ENCODE measurements at places on chromosomes 12 and 14.

- DNase-seq, result no peak
Measured at GRCh38 chr14:68088451-68088854, 268.9 kb downstream of the RAD51B start.

DNA sequence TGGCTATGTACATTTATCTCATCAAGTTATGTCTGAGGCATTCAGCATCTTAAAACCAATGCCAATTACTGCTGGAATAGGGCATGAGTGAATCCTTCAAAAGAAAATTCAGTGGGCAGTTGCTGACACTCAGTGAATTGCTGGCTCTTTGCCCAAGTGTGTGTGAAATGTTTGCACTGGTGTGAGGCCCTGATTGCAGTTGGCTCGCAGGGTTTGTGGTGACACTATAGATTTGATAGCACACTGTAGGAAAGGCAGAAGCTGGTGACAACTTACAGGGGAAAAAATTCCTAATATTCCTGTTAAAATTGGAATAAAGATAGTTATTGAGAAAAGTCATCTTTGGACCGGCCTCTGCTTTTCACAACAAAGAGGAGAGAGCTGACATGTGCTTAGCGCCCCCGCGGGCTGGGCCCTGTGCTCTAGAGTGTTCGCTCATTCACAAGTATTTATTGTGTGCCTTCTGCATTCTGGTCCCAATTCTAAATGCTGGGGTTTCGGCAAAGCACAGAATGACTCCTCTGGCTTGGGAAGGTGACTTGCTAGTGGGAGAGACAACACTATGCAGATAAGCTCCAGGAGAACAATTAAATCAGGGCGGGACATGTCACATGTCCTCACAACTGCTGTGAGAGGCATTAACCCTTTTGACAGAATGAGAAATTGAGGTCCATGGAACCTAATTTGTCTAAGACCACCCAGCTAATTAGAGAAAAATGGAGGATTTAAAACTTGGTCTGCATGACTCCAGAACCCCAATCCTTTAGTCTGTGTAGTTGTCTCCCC, 418.7 kb downstream of the NPAS3 start:
- DNase-seq, result no peak

- no peak for DNase-seq
Measured at GRCh38 chr14:37251775-37252174, 54.0 kb downstream of the MIPOL1 start.

DNA sequence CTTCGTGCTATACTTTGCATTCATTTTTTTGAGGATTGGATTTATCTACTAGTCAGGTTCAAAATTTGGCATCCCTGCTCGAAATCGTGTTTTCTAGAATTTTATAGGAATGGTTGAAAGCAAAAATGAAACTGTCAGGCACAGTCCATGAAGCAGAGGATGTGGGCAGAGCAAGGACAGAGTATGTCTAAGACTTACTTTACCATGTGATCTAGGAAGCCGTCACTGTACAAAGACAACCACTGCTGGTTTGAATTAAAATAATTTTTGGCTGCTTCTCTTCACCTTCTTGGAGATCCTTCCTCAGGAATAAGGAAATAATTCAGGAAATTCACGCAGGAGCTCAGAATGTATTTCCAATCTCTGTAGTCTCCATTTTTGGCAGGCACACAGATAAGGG, 31.6 kb upstream of the SGPP1 start:
- DNase-seq, result no peak

DNA sequence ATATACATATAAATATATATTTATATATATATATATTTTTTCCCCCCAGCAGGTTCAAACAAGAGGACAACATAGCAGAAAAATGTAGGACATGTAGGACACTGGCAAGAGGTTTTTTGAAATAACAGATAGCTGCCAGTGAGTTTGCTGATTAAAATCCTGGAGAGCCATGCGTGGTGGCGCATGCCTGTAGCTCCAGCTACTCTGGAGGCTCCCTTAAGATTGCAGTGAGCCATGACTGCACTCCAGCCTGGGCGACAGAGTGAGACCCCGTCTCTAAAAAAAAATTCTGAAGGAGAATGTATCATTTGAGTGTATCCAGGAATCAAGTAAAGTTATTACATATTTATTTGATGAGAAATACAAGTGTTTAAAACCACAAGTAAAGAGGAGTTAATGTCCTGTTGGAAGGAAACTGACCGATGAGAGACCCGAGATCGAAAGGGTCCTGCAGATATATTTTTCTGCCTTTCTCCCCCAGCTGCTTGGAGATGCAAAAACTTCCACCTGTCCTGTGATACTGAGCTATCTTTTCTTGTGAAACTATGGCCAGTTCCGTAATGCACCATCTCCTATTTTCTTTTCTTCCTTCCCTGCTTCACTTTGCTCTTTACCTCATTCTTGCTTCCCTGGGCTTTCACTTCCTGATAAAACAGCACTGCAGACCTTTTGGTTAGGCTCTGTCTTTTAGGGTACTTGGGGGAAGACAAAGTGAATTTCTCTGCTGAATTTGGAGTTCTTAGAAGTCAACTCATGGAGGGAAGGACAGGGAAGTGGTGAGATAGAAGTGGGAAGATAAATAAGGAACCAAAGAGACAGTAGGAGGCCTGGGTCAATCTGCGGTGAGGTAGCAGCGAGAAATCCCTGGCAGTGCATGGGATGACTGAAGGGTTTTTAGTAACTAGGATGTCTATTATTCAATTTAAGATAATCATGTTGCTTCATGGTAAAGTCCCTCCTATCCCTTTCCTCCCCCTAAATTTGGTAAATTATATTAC, 41.2 kb upstream of the SLC2A13 start:
- DNase-seq, result no peak

DNA sequence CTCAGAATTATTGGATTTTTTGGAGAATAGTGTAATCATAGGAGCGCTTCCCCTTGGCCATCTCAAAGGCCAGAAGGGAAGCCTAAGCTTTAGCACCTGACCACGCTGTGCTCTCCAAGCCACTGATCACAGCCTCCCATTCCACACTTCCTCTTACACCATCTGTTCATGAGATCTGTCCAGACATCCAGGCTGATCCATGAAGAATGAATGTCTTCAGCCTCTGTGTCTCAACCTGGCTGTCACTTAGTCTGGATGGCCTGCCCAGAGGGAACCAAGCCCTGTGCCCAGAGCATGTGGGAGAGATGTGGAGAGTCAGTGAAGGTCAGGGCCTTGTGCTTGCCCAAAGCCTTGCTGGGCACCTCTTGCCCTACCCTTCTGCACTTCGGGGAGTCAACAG, 40.5 kb downstream of the TSPAN11 start:
- DNase-seq, result no peak

GRCh38 chr12:115864396-115864795, 413.1 kb downstream of the MED13L start:
- no peak for DNase-seq

GRCh38 chr12:12788675-12789368, 3.4 kb downstream of the APOLD1 start:
- peak; percentile 36 for DNase-seq

- DNase-seq, result no peak
Measured at GRCh38 chr14:75723716-75724115, 62.7 kb downstream of the TTLL5 start.

DNA sequence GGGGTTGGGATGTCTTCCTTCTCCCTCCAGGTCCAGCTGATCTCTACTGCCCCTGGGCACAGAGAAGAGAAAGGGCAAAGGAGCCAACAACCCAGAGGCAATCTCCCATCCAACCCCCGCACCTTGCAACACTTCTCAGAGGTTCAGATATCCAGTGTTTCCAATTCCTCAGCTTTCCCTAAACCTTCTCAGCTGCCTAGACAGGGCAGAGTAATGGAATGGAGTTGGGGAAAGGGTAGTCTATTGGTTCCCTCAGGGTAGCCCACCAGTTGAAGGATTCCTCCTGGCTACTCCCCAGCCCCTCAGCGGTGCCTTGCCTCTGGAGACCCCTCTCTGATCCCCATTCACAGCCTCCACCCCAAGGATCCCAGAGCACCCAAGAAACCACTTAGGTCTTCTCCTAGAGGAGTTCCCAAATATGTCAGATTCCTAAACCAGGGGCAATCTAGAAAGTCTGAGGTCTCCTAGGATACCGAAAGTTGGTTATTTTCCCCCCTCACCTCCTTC, 537 bp downstream of the NFE2 start:
- no peak for DNase-seq

- DNase-seq, result no peak
Measured at GRCh38 chr12:116320791-116321217, 43.3 kb upstream of the MED13L start.

DNA sequence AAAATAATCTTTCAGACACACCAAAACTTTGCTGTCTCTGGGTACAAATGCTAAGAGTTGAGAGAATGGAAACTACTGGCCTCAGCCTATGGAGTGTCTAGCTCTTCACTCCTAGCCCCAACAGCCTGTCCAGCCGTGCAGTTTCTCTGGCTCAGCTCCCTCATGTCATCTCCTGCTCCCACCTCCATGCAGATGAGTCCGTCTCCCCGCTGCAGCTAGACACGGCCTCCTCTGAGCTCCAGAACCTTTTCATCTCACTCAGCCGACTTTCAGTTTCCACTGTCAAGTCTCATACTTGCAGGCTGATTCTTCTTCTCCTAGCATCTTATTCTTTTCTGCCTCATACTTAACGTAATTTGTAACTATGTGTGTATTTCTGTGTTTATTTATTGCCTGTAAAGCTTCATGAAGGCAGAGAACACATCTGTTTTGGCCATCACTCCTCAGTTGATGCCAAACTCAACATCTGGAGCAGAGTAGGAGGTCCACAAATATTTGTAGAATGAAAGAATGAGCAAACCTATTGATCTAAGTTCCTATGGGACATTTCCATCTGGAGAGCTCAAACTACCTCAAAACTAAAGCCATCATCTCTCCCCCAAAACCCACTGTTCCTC, 139.8 kb upstream of the PWP1 start:
- DNase-seq, result no peak

DNA sequence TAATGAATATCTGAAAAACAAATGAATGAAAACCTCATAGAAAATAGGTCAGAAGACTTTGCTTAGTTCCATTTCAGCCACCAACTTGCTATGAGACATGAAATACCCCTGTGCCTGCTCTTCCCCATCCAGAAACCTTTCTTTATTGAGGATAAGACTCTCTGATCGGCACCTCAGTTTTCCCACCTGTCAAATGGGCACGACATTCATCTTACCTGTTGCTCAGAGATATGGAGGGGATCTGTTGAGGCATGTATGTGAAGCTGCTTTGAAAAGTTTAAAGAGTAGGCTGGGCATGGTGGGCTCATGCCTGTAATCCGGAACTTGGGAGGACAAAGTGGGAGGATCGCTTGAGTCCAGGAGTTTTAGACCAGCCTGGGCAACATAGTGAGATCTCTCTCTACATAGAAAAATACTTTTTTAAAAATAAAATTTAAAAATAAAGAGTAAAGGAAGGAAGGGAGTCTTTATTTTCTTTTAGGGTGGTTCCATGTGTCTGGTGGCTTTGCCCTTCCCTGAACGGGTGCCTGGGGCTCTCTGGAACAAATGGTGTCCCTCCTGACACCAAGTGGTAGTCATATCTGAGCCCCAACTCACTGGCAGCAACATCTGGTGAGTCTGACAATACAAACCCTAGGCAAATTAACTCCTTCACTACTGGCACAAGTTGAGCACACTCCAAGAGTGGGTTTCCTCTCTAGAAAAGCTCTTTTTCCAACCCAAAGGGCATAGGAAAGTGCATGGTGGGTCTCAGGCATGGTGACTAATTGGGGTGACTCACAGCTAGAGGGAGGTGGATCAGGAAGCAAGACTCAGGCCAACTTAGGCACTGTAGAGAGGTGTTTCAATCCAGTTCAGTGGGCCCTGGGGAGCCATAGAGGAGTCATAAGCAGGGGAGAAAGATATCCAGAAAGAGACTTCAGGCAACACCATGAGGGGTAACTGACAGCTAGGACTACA, 42.1 kb downstream of the MAP1LC3B2 start:
- DNase-seq, result no peak

DNA sequence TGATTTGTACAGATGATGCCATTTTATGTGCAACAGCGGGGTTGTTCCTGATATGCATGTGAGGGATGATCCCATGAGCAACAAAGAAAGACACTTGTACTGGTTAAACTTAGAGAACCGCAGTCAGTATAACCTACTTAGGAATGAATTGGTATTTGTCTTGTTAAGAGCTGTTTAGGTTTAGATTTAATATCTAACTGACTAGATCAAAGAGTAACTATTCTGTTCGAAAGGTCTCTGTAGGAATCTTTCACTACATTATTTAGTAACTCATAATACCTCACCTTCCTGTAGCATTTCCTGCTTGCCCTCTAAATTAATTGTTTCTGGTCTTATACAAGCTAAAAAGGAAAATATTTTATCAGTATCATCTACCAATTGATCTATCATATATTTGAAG, 350.4 kb downstream of the TRHDE start:
- no peak for DNase-seq

- DNase-seq, result no peak
Measured at GRCh38 chr14:68728342-68729106, 64.3 kb downstream of the ZFP36L1 start.

- no peak for DNase-seq
Measured at GRCh38 chr14:90456551-90456950, 59.7 kb downstream of the CALM1 start.

DNA sequence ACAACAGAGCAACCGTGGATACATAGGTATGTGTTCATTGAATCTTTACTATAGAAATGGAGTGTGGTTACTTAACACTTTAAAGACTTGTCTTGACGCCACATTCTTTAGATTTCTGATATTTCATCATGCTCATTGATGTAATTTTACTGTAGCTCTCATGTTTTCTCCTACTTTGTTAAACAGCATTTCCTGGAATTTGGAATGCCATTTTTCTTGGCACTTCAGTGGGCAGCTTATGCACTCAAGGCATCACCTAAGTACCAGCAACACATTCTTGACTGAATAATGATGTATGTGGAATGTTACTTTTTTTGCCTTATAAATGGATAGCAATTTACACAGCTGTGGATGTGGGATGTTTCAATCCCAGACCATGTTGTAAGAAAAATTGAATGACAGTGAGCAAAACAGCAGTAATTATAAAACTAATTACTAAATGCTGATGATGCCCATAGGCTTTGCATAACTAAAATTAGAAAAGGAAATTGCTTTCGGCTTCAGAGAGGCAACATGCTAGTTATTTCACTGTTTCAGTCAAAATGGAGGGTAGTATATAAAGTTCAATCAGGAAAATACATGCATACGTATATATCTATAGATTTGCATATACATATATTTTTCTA, 298.5 kb downstream of the NPAS3 start:
- DNase-seq, result no peak

DNA sequence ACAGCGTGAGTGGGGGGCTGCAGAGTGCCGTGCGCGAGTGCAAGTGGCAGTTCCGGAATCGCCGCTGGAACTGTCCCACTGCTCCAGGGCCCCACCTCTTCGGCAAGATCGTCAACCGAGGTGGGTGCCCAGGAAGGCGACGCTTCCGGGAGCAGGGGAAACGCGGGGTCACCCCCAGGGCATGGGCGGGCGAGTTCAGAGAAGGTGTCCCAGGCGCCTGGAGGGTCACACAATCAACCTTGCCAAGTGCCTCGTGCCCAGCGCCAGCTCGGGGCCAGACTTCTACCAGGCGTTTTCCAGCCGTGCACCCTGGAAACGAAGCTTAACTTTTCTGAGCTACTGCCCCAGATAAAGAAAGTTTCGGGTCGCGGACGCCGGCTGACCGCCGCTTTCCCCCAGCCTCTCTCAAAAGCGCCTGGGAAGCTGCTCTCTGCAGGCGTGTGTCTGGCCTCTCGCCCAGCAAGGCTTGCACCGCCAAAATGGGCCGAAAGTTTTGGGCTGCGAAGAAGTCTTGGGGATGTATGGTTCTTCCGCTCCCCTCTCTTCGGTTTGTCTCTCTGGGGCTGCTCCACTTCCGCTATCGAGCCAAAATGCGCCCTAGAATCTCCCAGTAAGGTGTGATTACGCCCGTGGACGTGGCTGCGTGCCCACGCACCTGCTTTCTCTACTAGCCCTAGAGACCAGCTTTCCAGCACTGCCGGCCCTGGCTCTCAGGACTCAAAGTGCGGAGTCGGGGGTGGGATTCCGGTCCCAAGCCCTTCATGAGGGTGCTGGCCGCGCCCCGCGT, 1.7 kb downstream of the WNT1 start:
- DNase-seq, result no peak

Data from stimulated activated CD4-positive, alpha-beta T cell treated with anti-CD3 and anti-CD28 coated beads, TNF-alpha, amount 100 ng/mL, for 24 hours (primary cell).